HepG2 (cell line): ENCODE measurements at places on chromosomes 13 and 19. TPM values are rescaled to one million over a fixed set of nuclear protein-coding genes. Genes with fewer than 3 reads are reported as not detected.

The STAP2 gene
- polyA plus RNA-seq = 43.7 and 56.0 TPM in 2 replicates

DNA sequence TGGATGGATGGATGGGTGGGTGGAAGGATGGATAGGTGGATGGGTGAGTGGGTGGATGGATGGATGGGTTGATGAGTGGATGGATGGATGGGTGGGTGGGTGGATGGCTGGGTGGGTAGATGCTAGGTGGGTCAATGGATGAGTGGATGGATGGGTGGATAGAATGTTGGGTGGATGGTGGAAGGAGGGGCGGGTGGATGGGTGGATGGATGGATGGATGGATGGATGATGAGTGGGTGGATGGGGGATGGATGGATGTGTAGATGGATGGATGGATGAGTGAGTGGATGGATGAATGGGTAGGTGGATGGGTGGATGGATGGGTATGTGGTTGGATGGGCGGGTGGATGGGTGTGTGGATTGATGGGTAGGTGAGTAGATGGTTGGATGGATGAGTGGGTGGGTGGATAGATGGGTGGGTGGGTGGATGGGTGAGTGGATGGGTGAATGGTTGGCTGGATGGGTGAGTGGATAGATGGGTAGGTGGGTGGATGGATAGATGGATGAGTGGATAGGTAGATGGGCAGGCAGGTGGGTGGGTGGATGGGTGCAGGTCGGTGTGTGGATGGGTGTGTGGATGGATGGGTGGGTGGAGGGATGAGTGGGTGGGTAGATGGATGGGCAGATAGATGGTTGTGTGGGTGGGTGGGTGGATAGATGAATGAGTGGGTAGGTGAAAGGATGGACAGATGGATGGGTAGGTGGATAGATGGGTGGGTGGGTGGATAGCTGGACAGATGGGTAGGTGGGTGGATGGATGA is 4.4 kb upstream of the SHC2 start:
- peaks cover 1% of the 10 kb centered on the region; the same call in 1 of the 2 replicates for H3K27me3 ChIP-seq
- no peaks in the 10 kb centered on the region for H3K36me3 ChIP-seq
- H3K4me1 ChIP-seq = peaks cover 28% of the 10 kb centered on the region
- no peak for DNase-seq
- H3K4me3 ChIP-seq = no peak overlapping the region

DNA sequence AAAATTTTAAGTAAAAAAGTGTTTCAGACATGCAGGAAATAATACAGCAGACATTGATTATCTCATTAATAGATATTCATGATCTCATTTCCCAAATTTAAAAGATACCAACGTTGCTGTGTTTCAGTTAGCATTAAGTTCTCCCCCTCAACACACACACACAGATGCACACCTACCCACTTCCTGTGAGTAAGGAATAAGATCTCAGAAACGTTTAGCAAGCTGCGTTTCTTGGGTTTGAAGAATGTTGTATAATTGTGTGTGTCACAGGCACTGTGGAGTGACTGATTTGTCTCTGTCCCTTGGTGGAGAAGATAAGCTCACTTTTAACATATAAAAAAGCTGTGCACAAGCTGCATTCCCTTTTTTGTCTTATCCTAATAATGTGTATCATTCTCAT is 196.8 kb downstream of the PDS5B start:
- H3K36me3 ChIP-seq = no peaks in the 10 kb centered on the region; the same call in 1 of the 2 replicates
- no peaks in the 10 kb centered on the region for H3K27me3 ChIP-seq
- no peak overlapping the region for H3K27ac ChIP-seq
- DNase-seq = no peak

DNA sequence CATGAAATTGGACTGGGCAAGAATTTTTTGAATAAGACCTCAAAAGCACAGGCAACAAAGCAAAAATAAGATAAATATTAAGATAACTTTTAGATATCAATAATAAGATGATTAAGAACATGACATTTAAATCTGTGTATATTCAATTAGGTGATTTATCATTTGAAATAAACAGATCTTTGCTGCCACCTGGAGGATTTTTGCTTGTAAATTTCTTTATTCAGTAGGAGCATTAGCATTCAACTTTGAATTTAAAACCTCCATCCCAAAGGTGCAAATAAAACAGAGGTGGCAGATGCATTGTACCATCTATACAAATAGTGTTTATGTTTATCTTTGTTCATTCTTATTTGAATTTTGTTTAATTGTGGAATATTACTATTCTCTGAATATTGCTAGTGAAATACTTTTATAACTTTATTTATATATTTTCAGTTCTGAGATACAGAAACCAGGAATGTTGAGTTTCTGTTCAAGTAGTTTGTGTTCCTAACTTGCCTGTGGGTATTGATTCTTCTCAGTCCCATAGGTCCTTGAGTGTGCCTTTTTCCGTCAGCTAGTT is 20.9 kb downstream of the COG6 start:
- DNase-seq = peak; percentile 28
- H3K4me1 ChIP-seq = no peaks in the 10 kb centered on the region
- peaks cover 5% of the 10 kb centered on the region for H3K36me3 ChIP-seq
- H3K4me3 ChIP-seq = no peak overlapping the region
- no peak overlapping the region for H3K27ac ChIP-seq
- no peaks in the 10 kb centered on the region for H3K27me3 ChIP-seq

GRCh38 chr13:44698066-44698465 is 121.9 kb upstream of the TSC22D1 start:
- no peaks in the 10 kb centered on the region for H3K36me3 ChIP-seq
- no peak overlapping the region for H3K27ac ChIP-seq
- H3K4me3 ChIP-seq = no peak overlapping the region

DNA sequence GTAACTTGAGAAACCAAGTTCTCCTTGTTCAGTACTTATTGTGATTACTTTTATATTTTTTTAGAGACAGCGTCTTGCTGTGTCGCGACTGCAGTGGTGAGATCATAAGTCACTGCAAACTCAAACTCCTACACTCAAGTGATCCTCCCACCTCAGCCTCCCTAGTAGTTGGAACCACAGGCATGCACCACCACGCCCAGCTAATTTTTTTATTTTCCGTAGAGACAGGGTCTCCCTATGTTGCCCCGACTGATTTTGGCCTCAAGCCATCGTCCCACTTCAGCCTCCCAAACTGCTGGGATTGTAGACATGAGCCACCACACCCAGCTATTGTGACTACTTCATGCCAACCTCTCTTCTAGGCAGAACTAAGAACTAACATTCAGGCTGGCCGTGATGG is 8.3 kb downstream of the C19orf53 start:
- no peak for DNase-seq
- H3K27ac ChIP-seq = no peak overlapping the region
- peaks cover 3% of the 10 kb centered on the region for H3K36me3 ChIP-seq
- peaks cover 38% of the 10 kb centered on the region for H3K4me1 ChIP-seq
- no peaks in the 10 kb centered on the region; the same call in 1 of the 2 replicates for H3K27me3 ChIP-seq
- H3K4me3 ChIP-seq = no peak overlapping the region

DNA sequence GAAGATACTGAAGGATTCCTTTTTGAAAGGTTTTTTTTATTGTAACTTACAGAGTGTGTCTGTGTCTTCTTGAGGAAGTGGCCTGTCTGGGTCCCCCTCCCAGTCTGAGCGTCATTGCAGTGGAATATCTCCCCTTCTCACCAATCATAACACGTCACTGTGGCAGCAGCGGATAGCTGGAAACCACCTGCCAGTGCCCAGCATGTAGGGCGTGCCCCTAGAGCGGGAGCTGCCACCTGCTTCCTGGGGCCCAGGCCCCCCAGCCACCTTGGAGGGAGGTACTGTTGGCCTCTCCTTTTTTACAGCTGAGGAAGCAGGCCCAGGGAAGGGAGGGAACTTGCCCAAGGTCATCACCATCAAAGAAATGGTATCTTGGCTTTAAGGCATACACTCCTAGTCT is 4.6 kb upstream of the DNM2 start:
- no peak for DNase-seq
- H3K36me3 ChIP-seq = no peaks in the 10 kb centered on the region; the same call in 2 of the 3 replicates
- H3K27me3 ChIP-seq = no peaks in the 10 kb centered on the region
- no peak overlapping the region for H3K27ac ChIP-seq
- peaks cover 7% of the 10 kb centered on the region for H3K4me1 ChIP-seq

GRCh38 chr19:41323023-41323422 is 13.1 kb downstream of the CCDC97 start:
- H3K36me3 ChIP-seq = peaks cover 22% of the 10 kb centered on the region; the same call in 2 of the 3 replicates
- H3K27ac ChIP-seq = peak overlapping the region; percentile 74
- DNase-seq = no peak
- H3K4me3 ChIP-seq = peak overlapping the region; percentile 69

DNA sequence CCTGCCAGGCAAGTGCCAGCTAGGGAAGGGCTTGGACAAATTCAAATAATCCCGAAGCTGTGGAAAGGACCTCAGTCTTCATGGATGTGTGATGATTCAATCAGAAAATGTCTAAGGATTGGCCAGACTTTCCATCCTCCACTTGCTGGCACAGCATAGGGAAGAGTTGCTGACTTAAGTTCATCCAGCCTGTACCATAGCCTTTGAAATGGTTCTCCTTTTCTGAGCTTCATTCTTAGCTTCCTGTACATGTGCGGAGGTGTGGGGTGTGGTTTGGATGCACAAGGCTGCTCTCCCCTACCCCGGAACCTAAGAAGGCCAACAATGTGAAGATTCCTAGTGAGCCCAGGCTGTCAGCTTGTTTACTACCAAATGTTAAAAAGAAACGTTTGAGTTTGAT is 959 bp upstream of the IGFL3 start:
- H3K4me3 ChIP-seq = no peak overlapping the region
- H3K4me1 ChIP-seq = no peaks in the 10 kb centered on the region
- H3K27me3 ChIP-seq = peaks cover 11% of the 10 kb centered on the region; the same call in 2 of the 3 replicates
- DNase-seq = no peak
